BJ (cell line): ENCODE measurements at places on chromosomes 2 and 18.

GRCh38 chr18:35117951-35118411 lies 76.8 kb downstream of the MAPRE2 start:
- DNase-seq, result peak; percentile 28

DNA sequence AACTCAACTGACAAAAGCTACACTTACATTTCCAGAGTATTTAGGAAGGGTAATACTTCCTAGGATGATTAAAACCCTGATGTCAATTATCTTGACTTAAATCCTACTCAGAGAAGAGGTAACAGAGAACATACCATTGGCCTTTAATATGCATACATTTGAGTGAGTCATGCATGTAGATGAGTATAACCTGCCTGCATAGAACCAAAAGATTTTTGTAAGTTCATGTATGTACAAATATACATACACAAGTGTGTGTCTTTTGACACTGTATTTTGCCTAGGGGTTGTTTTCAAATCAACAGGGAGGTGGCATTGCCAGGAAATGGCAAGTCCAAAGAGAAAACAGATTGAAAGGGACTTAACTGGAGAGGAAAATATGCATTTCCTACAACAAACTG lies 6.1 kb downstream of the BMP10 start:
- no peak for DNase-seq

DNA sequence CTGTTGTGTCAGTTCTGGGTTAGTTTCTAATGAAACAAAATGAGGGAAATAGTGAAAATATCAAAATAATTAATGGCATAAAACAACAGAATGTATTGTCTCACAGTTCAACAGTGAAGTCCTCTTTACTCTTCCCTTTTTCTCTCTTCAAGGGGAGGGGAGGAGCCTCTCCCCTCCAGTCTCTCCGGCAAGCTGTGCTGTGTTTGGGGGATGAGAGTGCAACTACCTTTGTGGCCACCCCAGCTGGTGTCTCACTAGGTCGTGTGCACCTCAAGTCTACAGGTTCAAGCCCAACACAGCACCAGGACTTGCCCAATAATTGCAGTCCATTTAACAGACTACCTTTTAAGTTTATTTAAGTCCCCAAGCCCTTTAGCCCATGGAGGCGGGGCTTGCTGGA lies 271.7 kb upstream of the DOK6 start:
- no peak for DNase-seq

GRCh38 chr2:105882341-105882740 lies 137.6 kb downstream of the NCK2 start:
- no peak for DNase-seq

DNA sequence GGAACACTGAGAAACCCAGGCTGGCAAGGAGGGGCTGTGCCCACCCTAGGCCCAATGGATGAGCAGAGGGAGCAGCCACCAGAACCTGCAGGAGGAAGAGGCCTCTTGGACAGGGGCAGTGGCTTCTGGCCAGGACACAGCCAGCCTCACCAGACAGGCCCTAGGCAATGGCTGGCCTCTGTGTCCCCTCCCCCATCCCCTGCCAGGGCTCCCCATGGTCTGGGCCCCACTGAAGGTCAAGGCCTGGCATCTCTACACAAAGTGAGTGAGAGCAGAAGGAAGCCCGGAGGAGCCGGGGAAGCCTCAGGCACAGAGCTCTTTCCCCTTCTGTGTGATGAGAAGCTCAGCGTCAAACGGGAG lies 6.3 kb downstream of the PRLH start:
- DNase-seq, result no peak

- no peak for DNase-seq
Observed at GRCh38 chr2:195575016-195575415, 82.0 kb upstream of the SLC39A10 start.

DNA sequence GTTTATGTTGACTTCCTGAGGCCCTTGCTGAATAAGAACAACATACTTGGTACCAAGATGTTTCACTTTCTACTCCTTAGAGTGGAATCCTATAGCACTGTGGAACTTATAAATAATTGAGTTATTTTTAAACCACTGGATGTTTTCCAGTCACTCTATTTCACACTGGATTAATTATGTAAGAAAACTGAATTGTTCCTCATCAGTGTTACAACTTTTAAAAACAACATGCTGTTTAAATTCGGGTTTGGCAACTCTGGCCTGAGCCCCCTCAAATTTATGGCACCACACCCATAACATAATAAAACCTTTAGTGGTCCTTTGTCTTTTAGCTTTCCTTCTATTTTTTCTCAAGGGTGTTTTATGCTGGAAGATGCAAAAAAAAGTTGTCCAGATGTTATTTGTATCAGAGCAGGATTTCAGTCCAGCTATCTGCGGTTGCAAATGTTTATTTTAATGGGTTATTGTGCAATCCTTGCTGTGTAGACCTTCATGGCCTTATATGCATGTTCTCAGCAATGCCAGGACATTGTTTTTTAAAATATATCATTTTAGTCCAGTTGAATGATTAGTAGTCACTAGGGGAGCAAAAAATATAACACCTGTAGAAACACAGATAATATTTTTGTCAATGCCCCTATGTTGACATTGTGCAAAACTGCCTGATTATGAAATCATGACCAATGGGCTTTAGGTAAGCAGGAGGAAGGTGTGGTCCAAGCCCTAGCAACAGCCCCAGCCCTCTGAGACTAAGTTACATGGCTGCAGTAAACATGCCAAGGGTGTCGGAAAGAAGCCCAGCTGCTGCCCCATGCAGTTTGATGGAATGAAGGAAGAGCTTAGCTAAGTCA lies 638.0 kb upstream of the ZEB2 start:
- peak; percentile 89 for DNase-seq

DNA sequence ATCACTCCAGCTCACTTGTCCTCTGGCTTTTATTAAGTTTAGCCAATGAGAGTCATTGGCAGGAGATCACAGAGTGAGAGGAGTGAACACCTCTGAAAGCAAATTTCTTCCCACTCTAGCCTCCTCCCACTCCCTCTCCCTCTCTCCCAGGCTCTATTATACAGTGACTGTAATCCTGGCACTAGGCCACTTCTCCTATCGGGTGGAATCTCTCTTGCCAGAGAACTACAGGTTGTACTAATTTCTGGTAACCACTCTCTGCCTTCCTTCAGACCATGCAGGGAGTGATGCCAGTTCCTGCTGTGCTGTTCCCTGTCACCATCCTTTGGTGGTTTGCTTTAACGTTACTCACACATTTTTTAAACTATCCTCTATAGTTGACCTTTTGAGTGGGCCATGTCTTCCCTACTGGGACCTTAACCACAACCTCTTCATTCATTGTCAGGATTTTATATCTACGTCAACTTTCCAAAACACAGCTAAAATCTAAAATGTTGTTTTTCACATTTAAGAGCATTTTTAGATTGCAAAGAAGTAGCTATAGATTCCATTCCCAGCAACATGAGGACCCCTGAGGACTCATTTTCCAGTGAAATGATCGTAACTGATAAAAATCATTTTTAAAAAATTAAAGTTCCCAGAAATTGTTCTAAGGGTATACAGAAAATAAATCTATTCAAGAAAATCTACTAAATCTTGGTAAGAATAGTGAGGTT lies 217.1 kb downstream of the MREG start:
- DNase-seq, result no peak

GRCh38 chr18:21295101-21295500 lies 53.1 kb downstream of the GREB1L start:
- DNase-seq, result no peak

DNA sequence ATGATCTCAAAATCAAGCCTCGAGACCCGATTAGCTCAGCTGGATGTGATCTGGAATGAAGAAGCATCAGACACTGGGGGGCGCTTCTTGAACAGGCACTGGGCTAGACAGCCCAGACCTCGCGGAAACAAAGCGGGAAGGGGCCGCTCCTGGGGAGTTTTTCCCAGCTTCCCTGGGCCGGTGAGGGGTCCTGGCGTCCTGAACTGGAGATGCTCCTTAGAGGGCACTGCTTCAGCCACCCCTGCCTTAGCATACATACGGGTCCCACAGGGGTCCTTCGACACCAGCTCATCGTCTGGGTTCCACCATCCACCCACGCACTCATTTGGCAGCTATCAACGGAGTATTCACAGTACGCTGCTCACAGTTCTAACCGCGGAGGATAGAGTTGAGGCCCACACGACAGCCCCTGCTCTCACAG lies 146.7 kb downstream of the TSN start:
- DNase-seq, result no peak

- DNase-seq, result no peak
Observed at GRCh38 chr2:191580581-191580980, 97.4 kb upstream of the NABP1 start.

DNA sequence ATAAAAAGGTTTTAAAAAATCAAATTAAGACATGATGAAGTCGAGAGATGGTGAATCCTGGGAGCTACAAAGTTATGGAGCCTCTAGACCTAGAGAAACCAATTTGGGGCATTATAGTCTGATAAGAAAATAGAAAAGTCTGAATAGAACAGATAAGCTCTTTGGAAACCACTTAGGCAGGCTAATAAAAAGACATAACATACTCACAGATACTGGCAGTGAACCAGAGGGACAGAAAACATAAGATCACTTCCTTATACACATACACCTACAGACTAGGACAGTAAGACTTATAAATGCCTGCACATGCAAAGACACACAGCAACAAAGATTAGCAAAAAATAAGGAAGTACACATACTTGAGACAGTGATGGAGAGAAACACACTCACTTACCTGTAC lies 20.0 kb downstream of the SMC6 start:
- no peak for DNase-seq

- no peak for DNase-seq
Observed at GRCh38 chr2:240132651-240132980, 3.5 kb downstream of the COPS9 start.

DNA sequence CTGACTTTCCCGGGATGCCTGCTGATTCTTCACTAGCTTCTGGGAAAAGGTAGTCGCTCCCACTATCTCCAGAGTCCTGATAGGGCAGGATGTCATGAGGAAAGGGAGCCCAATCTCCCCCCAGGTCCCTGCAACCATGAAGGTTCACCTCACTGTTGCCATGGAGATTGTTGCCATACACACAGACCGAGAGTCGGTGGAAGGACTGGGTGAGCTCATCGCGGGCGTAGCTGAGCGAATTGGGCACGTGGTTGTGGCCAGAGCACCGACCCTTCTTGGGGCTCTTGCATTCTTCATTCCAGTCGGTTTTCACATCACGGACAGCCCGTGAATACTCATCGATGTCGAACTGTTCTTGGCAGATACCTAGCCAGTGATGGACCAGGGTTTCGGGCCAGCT lies 97.4 kb downstream of the MEP1B start:
- no peak for DNase-seq

GRCh38 chr2:49582946-49583345 lies 428.6 kb upstream of the FSHR start:
- no peak for DNase-seq

GRCh38 chr18:48754559-48754958 lies 196.2 kb downstream of the SMAD7 start:
- no peak for DNase-seq

GRCh38 chr2:63345285-63345633 lies 243.0 kb downstream of the WDPCP start:
- DNase-seq, result no peak

DNA sequence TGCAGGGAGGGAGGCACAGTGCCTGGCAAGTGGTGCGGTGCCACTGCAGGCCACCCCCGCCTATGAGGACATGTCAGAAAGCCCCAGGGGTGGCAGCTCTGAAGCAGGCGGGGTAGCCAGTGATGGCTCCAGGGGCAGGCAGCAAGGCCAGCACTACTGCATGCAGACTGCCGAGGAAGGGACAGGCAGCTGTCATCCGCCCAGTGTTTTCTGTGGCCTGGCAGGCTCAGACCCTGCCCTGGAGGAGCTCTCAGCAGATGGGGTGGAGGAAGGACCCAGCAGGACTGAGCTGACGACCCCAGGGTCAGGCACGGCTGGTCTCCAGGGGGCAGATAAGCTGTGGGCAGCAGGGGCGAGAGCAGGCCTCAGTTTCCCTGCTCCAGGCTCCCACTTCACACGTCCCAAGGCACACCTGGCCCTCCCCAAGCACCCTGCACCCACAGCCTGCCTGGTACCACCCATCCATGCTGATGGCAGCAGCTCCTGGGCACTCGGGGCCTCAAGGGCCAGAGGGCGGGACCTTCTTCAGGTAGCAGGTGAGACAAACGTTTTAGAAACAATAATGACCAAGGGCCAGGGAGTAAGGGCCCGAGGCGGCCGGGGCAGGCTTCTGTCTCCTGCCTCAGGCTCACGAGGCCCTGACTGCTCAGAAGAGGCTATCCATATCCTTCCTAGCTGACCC lies 48.5 kb downstream of the HS6ST1 start:
- DNase-seq, result no peak

DNA sequence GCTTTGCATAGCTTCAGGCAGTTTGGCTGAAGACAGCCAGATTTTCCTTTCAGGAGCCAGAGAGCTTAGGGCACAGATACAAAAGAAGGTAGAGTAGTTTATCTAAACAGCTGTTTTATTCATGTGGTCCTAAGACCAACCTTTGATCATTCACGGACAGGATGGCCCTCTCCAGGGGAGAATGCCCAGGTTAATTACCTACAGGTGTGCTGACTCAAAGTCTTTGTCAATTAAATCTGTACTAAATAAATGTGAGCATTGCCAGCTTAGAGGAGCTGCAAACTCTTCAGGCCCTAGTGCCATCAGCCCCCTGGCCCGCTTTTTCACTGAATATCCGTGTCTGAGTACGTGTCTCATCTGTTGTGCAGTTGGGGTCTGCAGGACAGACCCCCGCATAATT lies 554.7 kb downstream of the NUP35 start:
- DNase-seq, result no peak

GRCh38 chr18:55430026-55430425 lies 158.0 kb downstream of the TCF4 start:
- no peak for DNase-seq

DNA sequence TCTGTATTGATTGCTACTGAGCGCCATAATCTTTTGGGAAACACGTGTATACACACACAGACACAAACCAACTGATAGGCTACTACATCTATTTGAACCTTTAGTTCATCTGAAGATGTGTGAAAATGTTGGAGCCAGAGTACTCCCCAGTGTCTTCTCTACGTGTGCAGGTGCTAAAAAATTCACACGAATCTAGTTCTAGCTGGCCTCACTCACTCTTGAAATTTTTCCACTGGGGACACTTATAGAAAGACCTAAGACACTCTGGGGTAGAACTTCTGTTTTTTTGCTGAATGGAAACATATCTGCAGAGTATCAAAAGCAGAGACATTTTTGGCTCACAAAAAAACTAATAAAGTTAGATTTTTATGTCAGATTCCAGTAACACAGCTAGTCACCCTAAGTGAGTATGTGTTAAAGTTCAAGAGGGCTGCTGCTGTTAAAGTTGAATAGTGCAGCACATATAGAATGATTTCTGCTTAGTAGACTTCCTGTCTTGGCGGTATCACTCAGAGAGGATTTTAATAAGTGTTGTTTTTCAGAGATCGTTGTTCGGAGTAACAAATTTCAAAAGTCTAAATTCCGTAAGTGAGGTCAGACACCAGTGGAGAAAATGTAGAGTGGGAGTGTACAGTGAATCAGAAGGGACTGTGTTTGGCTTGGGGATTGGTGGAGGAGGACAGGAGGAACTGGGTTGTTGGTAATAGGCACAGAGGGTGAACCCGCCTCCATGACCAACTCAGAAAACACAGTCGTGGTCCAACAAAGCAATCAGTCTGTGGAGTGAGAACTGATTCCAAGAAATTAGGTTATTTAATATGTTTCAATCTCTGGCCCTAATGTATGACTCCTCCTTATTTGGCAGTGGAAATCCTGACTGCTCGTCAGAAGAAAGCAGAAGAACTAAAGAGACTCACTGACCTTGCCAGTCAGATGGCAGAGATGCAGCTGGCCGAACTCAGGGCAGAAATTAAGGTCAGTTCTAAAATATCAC lies 43.1 kb downstream of the KCTD18 start:
- DNase-seq, result no peak
